Activated CD4-positive, alpha-beta memory T cell treated with anti-CD3 and anti-CD28 coated beads, Interleukin-2, amount 10 ng/mL, durations not matched to agents 7 days and 5 days (primary cell): ENCODE measurements at places on chromosomes 6 and 20.

DNA sequence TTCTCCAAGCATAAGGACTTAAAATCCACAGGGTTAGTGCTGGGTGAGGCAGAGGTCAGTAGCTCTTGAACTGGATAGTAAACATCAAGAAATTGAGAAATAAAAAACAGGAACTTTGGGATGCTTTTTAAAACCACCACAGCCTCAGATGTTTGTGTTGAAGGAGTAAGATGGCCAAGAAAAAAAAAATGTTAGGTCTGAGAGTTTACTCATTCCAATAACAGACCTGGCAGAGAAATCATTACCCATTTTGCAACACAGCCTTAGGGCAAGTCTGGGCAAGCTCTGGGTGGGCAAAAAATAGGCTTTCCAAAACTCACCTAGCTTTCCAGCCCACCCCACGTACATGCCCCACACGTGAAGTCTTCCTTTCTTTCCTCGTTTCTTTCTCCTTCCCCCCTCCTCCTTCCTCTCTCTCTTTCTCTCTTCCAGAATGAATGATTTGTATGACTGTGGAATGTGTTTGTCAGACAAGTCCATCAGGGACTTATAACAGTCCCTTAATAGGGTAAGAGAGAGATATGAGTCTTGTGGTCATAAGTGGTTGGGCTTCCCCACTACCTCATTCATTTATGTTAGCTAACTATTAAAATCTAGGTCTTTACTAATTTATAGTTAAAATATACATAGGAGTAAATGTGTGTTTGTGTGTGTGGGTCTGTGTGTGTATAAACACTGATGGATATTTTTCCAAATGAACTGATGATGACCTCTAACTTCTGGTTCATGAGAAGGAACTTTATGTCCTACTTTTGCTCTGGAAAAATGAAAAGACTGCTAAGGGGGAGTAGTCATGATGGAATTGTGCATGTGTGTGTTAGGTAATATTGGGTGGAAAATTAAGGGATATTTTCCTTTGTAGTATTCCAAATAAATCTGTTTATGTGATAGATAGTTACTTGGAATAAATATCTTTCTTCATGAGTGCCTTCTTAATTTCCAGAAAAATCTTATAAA is 18.0 kb upstream of the DSE start:
- DNase-seq = no peak

DNA sequence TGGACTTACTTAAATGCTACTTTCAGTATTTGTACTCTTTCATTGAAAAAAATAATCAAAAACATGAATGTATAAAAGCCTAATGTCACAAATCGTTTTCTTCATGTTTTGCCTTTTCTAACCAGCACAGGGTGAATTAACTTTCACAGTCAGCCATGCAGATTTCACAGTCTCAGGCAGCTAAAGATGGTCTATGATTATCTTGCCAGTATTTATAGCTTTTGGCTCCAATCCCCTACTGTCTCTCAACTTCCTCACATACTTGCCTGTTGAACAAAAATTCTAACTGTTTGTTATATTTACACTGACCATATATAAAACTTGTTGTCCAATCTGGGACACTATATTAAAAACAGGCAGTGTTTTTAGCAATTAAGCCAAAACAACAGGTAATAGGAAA is 358.2 kb downstream of the ARHGAP18 start:
- DNase-seq = no peak

- no peak for DNase-seq
Observed at GRCh38 chr20:1757072-1757471, 99.5 kb upstream of the SIRPG start.

GRCh38 chr20:7285918-7286556 is 518.6 kb downstream of the BMP2 start:
- peak; percentile 19 for DNase-seq

DNA sequence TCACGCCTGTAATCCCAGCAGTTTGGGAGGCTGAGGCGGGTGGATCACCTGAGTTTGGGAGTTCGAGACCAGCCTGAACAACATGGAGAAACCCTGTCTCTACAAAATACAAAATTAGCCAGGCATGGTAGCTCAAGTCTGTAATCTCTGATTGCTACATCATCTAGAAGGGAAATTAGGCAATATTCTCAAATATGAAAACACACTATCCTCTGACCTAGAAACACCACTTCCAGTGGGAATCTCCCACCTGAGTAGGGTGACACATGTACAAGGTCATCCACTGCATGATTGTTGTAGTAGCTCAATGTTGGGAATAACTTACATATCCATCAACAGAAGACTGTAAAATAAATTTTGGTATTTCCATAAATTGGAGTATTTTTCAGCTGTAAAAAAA is 19.1 kb upstream of the SIRPD start:
- DNase-seq = no peak

GRCh38 chr6:150169609-150170008 is 26.8 kb downstream of the PPP1R14C start:
- DNase-seq = peak; percentile 18

DNA sequence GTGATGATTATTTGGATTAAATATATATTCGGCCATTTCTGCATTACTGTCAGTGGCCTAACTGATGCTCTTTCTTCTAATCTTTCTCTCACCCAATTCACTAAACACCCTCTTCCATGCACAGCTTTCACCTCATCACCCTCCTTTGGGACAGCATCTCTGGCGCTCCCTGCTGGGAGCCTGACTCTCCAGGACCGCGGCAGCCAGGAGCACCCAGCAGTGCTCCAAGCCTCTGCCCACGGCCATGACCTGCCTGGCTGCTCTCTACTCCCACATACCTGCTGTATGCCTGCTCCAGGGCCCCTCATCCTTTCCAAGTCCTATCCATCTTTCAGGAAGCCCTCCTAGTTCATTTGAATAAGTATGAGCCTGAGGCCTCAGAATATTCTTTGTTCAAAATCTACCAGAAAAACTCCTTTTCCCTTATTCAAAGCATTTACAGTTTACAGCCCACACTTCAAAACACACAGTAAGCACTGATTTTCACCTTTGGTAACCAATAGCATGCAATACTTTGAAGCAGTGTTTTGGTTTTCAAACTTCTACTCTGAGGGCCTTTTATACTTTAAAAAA is 15.2 kb downstream of the CTCFL start:
- no peak for DNase-seq

- DNase-seq = no peak
Observed at GRCh38 chr6:21158873-21159272, 434.7 kb upstream of the SOX4 start.

DNA sequence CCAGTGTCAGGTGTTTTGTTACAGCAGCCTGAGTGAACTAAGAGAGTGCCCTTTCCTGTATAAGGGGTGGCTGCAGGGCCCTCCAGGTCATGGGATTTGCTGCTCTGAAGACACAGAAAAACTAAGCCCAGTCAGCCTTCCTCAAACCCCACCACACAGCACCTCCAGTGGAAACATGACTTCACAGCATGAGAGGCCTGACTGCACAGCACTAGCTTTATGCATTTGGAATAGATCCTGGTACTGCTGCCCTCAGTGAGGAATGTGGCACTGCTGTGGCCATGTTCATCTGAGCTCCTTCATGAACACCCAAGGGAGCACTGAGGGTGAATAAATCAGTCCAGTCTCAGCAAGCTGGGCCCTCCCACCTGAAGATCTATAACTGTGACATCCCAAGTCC is 296.1 kb upstream of the FOXQ1 start:
- DNase-seq = no peak

DNA sequence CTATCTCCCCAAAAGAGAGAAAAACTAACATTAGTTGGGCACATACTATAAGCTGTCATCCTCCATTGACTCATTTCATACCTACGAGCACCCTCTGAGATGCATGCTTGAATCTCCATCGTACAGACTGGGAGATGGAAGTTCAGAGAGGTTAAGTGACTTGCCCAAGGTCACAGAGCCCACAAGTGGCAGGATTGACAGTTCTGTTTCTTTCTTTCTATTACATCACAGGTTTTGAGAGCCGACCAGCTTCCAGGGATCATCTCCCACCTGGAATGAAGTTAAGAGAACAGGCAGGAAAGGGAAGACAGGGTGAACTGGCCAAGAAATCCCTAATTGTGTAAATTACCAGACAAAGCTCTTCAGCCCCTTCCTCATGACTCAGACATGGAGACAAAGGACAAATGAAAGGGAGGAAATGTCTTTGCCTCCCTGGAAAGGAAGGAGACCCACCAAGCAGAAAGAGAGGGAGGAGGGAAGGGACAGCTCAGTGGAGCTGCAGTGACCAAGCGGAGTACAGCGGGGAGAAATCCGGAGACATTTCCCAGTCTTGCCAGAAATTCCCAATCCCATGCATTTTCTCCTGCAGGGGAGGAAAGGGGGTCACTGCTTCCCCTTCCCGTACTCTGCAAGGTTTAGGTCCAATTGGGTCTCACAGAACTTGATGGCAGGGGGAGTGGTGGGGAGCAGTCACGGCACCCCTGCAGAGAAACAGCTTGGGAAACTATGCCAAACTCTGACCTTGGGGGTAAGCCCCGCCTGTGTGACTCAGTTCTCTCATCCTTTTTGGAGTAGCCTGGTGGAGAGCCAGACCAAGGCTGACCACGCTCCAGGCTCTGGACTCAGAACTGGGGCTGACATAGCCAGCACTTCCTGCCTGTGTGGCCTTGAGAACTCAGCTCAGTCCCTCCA is 154.3 kb downstream of the ANKRD60 start:
- no peak for DNase-seq

DNA sequence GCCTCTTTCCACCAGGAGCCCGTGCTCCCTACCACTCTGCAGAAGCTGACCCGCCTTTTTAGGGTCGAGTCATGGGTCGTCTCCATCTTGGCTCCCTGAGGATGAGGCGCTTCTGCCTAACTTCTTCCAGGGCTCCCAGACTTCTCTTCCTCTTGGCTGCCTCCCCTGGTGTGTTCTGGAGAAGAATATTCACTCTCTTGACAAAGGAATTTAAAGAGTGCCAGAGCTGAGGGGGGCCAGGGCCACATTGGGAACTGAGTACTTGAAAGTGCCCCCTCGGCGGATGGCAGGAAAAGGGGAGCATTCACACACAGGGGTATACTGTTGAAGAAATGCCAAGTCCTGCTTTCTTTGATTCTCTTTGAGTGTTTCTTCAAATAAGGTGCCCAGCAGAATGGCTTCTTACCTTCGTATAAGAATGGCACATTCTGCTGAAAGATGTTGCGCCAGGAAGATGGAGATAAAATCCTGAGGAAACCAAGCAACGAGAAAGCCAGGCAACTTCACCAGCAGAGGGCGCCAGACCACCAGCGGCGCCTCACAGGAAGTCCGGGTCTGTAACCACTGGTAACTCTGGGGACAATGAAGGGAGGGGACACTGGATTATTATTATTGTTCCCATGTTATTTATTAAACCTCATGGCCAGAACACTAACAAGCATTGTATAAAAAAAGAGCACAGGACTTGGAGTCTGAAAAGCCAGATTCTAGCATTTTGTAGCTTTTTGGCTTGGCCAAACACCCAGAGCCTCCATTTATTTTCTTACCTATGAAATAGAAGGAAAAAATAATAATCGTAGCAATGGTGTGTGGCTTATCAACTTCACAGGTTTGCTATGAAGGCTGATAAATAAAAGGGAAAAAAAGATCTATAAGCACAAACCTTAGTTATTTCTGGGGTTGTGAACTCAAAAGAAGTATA is 176.7 kb downstream of the HACE1 start:
- peak; percentile 76 for DNase-seq

GRCh38 chr6:49082611-49083010 is 380.4 kb downstream of the MMUT start:
- no peak for DNase-seq

- DNase-seq = no peak
Observed at GRCh38 chr20:39885975-39886649, 802.9 kb downstream of the MAFB start.

GRCh38 chr6:465531-466348 is 74.2 kb downstream of the IRF4 start:
- DNase-seq = no peak

- DNase-seq = no peak
Observed at GRCh38 chr6:3561725-3562124, 104.9 kb upstream of the SLC22A23 start.

GRCh38 chr20:998231-998830 is 3.8 kb downstream of the RSPO4 start:
- DNase-seq = no peak

GRCh38 chr6:106225581-106225980 is 100.0 kb downstream of the ATG5 start:
- DNase-seq = no peak

GRCh38 chr20:53298260-53298659 is 295.4 kb downstream of the ZNF217 start:
- no peak for DNase-seq

- no peak for DNase-seq
Observed at GRCh38 chr6:126807876-126808275, 310.6 kb upstream of the RSPO3 start.

- DNase-seq = no peak
Observed at GRCh38 chr20:25046736-25047666, 10.9 kb downstream of the ACSS1 start.

DNA sequence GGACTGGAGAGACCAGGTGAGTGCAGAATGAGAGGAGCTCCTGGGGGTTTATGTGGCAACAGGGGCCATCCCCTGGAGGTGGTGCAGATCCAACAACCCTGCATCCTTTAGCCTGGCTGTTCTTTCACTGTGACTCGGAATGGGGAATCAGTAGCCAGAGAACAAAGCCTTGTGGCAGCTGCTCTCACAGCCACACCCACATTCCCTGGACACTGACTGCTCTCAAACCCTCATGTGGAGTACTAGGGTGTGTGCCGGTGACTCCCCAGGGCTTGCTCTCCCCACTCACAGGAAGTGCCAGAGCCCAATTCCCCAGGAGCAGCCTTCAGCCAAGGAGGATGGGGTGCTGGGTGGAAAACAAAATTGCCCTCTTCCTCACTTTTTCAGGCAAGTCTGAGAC is 30.2 kb upstream of the GGTLC1 start:
- DNase-seq = no peak

- DNase-seq = no peak
Observed at GRCh38 chr20:35568645-35569044, 26.8 kb downstream of the ERGIC3 start.

DNA sequence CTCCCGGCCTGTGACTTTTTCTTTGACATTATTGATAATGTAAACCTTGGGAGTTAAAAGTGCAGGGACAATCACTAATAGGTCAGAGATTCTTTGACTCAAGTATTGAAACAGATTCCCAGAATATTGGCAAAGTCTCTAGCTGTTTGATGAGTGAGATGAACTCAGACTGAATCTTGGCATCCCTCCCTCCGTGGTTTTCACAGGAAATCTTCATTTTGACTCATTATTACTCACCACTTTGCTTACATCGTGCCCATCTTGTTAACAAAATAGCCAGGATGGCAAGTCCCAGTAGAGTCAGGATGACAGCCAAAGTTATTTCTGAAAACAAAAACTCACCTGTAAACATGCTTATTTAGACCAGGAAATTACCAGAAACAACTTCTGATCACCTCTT is 2.0 kb downstream of the TSBP1 start:
- DNase-seq = no peak

- DNase-seq = no peak
Observed at GRCh38 chr6:21648475-21649050, 55.0 kb downstream of the SOX4 start.

GRCh38 chr6:30075094-30075789 is at the start of gene RNF39:
TSS of gene RNF39 (minus strand) at chr6:30075769. CDS start at chr6:30075585, 184 bp downstream.
- DNase-seq = no peak

- DNase-seq = no peak
Observed at GRCh38 chr6:64680446-64680845, 1026.6 kb downstream of the EYS start.

- DNase-seq = peak; percentile 39
Observed at GRCh38 chr20:51661609-51662178, 106.5 kb downstream of the ATP9A start.
